ENCODE measurements at places on chromosomes 6 and 20.

- no peak for DNase-seq
Measured at GRCh38 chr20:2133318-2134183, 31.9 kb downstream of the STK35 start.

GRCh38 chr6:149332602-149333265 is 15.2 kb downstream of the TAB2 start:
- no peak for DNase-seq

DNA sequence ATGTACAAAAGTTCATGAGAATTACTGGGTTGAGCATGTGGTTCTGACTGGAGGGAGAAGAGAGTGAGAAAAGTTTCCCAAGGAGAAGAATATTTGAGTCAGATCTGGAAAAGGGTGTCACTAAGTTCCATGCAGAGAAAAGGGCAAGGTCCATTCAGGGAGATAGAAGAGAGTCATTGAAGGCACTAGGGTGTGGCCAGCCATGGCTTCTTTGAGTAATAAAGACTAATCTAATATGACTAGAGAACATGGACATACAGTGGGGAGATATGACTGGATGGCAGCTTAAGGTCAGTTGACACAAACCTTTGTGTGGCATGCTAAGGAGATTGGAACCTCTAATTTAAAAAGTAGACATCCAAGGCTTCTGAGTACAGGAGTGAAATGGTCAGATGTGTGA is 10.7 kb upstream of the SLC17A4 start:
- no peak for DNase-seq

DNA sequence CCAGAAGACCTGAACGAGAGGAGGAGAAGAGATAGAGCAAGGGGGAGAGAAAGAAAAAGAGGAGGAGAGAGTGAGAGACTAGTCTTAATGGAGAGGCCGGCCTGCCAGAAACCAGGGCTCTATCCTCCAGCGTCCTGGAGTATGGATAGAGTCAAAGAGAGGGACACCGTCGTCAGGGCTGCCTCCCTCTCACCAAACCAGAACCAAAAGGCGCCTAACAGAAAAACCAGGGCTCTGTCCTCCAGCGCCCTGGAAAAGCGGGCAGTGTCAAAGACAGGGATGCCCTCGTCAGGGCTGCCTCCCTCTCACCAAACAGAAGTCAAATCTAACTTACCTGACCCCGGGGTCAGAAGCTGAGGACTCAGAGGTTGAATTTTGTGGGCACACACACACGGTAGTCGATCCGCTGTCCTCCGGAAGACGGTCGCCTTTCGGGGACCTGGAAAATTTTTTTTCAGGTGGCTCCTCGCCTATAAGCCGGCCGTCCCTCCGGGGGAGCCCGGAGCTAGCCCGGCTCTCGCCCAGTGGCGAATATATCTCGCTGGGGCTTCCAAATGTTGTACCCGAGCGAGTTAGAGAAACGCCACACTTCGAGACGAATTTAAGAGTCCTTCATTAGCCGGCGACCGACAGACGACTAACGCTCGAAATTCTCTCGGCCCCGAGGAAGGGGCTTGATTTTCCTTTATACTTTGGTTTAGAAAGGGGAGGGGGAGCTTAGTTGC is 148.2 kb downstream of the TRIM27 start:
- no peak for DNase-seq

DNA sequence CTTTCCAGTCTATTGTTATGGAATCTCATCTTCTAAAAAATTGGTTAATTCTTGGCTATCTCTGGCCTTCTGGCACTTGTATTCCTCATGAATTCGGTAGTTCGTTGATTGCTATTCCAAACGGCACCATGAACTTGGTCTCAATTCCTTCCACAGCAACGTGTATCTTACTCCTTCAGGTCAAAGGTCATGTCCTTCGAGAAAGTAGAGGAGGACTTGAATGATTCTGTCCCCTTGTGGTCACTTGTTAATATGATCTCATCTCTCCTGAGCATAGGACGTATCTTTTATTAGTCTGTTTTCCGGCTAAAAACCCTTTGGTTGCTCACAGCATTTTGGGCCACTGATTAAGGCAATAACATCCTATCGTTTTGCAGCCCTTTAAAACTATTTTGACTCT is 9.4 kb downstream of the TLDC2 start:
- DNase-seq, result no peak

- DNase-seq, result no peak
Measured at GRCh38 chr6:29791162-29791561, 36.5 kb upstream of the HLA-G start.

GRCh38 chr6:138129190-138129589 is 22.0 kb upstream of the PERP start:
- no peak for DNase-seq

GRCh38 chr6:105994118-105994590 is 92.0 kb upstream of the PRDM1 start:
- DNase-seq, result no peak

DNA sequence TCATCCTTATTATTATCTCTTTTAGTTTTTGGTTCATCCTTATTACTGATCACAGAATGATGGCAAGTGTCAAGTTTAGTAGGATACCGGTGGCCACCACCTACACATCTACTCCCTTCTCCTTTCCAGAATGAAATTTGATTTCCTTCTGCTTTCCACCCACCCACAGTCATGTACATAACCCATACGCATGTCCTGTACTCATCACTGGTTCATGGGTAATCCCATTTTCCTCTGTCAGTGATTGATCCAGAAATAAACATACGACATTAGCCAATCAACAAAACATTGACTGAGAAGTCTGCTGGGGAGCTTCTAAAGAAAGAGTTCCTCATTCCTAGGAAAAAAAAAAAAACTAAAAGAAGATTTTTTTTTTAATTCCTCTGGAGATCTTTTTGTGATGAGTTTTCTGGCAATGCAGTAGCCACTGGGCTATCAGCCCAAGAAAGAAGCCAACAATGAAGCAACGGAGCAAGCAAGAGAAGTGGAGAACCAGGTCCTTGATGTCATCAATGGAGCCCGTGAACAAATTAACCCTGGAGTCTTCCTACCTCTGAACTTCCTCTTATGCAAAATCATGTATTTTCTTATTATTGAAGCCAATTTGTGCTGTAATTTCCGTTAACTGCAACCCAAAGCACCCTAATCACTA is 127.8 kb downstream of the TASP1 start:
- no peak for DNase-seq

DNA sequence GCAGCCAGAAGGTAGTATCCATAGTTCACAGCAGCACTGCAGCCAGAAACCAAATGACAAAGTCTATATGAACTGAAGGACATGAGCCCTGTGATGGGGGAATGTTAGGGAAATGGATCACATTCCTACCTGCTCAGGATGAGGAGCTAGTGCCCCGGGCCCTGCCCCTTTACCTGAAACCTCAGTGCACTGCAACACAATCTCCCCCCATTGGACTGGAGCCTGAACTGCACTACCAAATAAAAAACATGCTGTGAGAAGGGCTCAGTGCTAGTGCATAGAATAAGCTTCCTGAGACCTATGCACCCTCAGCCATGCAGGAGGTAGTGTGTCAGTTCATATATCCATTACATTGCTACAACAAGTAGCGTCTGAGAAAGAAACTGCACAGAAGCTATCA is 477.8 kb downstream of the HACE1 start:
- DNase-seq, result no peak

- no peak for DNase-seq
Measured at GRCh38 chr6:148085631-148086331, 256.9 kb upstream of the SASH1 start.

DNA sequence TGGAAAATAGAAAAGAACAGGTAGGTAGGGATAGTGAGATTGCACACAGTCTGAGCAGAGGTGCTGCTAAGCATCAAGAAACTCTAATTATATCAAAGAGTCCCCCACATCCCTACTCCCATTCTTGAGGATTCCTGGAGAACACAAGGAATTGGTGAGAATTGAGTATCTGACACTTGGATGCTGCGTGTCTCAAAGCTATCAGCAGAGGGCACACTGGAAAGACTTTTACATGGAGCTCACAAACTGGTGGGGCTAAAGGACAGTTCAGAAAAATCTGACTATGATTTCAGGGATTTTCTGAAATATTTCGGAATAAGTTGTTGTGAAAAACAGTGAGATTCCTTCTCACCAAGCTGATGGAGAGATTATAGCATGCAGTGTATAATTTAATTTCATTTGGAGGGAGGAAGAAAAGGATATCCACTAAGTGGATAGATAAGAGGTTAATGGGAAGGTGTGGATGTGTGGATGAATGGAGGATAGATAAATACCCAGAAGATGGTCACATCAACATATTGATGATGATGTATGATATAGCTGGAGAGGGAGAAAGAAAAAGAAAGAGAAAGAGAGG is 215.4 kb upstream of the DEFB112 start:
- DNase-seq, result no peak

DNA sequence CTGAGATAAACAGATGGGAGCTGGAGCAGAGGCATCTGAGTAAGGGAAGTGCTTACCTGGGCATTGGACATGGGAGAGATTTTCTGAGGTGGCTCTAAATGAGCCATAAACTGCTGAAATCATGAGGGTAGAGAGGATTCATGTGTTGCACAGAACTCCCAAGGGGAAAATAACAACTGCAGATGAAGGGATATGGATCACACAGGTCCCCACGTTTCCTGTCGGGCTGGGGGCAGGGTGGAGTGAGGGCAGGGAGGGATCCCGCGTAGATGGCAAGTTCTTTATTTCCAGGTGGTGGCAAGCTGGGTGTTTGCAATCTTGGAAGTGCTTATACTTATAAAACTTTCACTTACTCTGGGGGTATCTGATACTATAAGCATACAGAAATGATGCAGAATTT is 422.6 kb upstream of the FLRT3 start:
- no peak for DNase-seq

- no peak for DNase-seq
Measured at GRCh38 chr6:45415788-45416518, 38.2 kb upstream of the SUPT3H start.

GRCh38 chr6:152293404-152293803 is 343.8 kb downstream of the SYNE1 start:
- DNase-seq, result peak; percentile 9

DNA sequence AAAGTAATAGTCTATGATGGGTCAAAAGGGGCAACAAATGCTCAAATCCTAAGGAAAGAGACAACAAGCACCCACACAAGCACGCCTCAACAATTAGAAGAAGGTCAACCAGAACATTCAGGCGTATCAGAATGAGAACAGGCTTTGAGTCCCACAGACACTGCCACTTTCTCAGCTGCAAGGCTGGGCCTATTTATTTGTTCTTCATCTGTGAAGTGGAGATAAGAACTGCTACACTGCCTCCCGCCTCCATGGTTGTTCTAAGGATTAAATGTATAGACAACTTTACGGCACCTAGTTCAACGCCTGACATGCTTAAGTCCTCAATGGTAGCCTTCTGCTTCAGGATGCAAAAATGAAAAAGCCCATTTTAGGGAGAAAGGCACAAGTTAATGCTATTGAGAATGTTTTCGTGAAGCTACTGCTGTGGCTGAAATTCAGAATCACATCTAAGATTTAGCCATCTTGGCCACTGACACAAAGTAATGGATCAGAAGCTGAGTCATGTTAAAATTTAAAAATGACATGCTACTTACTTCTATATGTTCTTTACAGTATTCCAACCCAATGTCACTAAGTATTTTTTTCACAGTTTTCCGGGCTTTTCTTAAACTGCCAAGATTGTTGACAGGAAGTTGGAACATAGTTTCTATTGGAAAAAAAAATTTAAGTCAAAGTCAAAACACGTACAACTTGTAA is 27.7 kb downstream of the ADNP start:
- no peak for DNase-seq

GRCh38 chr20:9359561-9360308 is 154.7 kb upstream of the LAMP5 start:
- DNase-seq, result peak; percentile 15

DNA sequence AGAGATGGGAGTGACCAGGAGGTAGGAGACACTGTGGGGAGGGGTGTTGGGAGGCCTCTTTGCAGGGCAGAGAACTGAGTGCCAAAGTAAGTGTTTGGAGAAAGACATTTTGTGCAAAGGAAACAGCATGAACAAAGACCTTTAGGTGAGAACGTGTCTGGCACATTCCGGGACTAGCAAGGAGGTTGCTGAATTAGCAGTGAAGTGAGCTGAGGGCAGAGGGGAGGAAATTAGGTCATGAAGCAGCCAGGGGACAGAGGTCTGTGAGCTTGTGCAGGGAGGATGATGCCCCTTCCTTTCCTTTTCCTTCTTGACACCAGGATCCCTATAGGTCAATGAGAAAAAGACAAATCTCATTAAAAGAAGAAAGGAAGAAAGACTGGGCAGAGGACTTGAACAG is 21.4 kb upstream of the AHCY start:
- no peak for DNase-seq

- no peak for DNase-seq
Measured at GRCh38 chr6:151675746-151676459, 131.6 kb upstream of the ESR1 start.

DNA sequence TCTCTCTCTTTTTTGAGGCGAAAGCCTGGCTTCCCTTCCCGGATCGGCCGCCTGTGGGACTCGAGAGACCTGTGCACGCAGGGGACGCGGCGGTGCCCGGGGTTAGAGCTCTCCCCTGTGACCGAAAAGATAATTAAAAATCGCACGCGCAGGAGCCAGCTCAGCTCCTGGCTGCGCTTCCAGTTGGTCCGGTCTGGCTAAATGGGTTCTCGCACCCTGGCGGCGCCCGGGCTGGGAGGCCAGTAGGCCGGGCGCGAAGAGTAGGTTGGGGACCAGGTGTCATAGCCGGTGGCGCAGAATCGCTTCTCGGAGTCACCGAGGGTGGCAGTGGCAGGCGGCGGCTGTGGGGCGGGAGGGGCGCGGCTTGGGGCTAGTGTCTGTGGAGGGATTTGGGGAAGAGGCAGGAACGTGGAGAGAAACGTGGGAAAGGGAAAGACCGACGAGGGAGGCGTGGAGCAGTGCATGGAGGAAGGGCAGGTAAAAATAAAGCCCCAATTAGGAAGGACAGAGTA is 41.9 kb upstream of the SUPT3H start:
- DNase-seq, result no peak

DNA sequence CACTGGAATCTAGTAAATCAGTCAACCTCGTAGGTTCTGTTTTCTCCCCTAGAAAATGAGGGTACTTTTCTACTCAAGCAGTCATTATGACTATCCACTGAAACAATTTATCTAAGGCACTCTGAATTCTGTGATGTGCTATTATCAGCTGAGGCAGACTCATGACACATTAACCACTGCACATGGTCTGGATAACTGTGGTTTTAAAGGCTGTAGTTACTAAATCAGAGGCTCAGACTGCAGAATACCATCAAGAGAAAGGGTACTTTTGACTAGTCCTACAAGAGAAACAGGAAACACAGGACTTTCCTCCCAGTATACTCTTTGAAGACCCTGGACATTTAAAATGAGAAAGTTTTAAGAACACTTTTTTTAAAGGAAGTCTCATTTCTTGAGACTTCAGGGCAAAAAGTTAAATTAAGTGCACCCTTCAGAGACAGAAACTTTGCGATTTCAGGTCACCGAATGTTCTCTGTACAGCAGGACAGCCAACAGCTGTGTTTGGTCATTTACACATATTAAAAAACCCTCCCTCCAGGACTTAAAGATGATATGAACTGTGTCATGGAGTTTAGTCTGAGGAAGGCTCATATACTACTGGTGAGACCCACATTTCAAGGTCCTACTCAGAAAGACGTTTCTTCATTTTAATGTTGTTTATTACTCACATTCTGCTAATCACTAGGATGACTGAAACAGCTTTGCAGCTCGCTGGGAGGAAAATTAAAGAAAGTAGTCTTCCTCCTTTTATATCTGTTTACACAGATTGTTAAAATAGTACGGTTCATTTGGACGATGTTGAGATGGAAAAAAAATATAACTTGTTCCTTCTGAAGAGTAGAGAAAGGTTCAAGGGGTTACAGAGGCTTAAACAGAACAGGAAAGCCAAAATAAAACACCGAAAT is 19.9 kb downstream of the ATXN1 start:
- DNase-seq, result no peak

- no peak for DNase-seq
Measured at GRCh38 chr6:82396964-82397751, 33.5 kb downstream of the TPBG start.
